ENCODE measurements at places on chromosomes 7 and 10. TPM values are rescaled to one million over a fixed set of nuclear protein-coding genes. Genes with fewer than 3 reads are reported as not detected.

GRCh38 chr10:13699216-13699615 is 112.5 kb downstream of the PRPF18 start:
- no peak for DNase-seq

DNA sequence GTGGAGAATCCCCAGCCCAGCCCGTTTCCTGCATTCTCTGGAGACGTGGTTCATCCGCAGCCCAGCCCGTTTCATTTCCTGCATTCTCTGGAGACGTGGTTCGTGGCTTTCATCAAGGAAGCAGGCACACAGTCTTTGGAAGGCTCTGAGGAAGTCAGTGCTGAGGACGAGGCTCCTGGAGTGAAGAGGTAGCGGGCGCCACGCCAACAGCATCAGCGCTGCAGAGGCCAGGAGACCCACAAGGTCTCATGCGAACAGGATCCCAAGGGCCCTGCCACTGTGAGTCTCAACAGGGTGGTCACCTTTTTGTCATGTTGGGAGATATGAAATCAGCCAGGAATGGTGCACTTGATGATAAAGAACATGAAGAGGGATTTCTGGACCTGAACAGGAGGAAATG is 12.4 kb upstream of the TCERG1L start:
- no peak for DNase-seq

GRCh38 chr10:30803892-30804322 is 174.4 kb upstream of the LYZL2 start:
- no peak for DNase-seq

Gene SLC29A4
- polyA plus RNA-seq = 37.4 TPM

GRCh38 chr10:2471811-2472210 is 595.5 kb upstream of the PFKP start:
- DNase-seq = no peak

- DNase-seq = peak; percentile 92
Observed at GRCh38 chr7:5248201-5248885, 34.4 kb upstream of the SLC29A4 start.

Gene EPHA1
- polyA plus RNA-seq = 5.8 TPM

Gene RFC2
- polyA plus RNA-seq = 34.2 TPM
